ENCODE measurements at places on chromosomes 4 and X.

DNA sequence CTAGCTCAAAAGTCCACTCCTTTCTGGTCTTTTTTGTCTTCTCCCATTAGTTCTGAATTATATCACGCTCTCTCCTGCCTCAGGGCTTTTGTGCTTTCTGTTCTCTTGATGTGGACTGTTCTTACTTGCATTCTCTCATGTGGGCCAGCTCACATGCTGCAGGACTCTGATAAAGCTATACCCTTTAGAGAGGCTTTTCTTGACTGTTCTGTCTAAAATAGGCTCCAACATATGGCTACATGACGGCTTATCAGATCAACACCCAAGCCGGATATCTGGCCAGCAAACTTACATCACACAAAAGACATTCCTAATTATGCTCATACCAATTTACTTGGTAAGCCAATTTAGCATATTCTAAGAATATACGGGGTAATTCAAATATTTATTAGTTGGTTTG is 1494.5 kb downstream of the TECRL start:
- DNase-seq, result no peak

DNA sequence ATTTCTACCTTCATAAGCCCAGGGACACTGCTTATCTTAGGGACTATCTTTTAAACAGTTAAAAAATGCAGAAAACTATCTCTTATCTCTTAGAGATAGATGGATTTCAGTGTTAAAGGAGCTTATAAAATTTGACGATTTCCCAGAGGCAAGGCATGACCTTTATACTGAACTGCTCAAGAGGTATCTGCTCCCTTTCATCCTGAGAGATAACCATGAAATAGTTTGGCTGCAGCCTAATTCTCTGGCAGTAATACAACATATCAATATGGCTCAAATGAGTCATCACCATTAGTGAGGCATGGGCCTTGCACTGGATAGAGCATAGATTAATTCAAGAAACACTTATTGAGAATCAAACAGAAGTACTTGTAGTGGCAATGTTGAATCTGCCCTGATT is 348.2 kb upstream of the GRIA3 start:
- no peak for DNase-seq

DNA sequence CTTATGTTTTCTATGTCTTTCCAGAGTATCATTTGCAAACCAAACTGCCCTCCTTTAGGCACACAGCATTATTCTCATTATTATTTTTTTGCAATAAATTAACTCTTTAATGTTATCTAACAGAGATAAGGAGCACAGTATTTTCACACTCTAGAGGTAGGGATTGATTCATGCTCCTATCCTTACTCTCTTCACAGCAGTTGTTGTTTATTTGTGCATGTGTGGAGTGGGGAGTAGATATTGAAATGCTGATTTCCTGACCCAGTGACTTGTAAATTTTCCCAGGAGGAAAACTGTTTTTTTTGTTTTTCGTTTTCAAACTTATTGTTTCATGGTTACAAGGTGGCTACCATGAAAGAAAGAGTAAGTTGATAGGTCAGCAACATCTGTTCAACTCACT is 140.0 kb downstream of the NPFFR2 start:
- no peak for DNase-seq

- DNase-seq, result no peak
Observed at GRCh38 chr4:24470666-24471485, 113.5 kb downstream of the DHX15 start.

DNA sequence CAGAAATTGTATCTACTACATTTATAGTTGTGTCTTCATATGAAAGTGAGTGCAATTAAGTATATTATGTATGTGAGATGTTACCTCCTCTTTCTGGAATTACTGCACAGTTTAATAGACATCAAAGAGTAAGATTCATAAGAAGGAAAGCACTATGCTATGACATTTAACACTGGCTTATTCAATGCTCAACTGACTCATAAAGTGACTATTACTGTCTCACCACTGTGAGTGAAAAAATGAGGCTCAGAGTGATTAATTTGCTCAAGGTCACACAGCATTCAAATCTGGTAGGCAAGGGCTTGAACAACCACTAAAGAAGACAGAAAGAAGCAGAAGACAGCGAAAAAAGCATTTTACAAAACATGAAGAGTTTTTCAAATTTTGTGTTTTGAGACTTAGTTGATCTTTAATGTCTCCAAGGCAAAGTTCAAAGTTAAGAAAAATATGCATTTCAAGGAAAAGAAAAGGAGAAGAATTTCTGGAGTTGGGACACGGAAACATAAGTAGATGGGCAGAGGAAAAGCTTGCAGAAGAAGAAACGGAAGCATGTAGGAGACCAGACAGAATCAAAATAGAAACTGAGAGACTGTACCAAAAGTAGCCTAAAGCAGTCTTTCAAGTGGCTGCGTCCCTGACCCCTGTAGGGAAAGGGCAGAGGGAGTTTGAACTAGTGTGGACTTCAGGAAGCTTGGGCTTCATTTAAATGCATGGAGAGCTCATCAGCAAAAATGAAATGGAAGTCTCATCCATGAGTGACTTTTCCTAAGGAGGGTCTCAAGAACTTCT is 66.3 kb downstream of the KCNIP4 start:
- DNase-seq, result no peak

GRCh38 chr4:168095776-168096406 is 3.6 kb downstream of the ANXA10 start:
- no peak for DNase-seq

DNA sequence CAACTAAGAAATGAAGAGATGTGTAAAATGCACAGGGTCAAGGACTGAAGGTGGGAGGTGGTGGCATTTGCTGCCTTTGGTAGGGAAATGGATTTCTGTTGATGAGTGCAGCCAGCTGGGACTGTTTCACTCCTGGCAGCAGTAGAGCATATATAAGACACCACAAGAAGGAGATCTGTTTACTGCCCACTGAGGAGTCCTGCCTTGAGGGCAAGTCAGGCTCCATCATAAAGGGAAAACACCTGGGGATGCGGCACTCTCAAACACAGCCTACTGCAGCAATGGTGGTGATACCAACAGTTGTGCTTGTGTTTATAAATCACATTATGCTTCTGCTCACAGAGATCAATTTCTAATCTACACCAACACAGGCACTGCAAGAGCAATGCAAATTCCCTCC is 222.1 kb downstream of the TACR3 start:
- DNase-seq, result no peak

DNA sequence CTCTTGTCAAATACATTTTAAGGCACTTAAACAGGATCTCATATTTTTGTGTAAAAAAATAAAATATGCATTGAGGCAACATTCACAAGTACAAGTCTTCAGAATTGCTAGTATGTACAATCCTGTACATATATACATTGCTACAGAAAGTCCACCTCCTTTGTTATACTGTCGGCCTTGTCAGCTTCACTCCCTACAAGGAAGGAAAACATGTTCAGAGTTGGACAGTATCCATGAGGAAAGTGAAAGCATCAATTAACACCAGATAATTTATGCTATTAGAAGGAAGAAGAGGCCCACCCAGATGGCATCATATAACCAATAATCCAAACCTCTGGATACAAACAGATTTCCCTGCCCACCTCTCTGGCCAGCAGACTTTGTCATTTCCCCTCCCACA is 42.0 kb downstream of the REELD1 start:
- no peak for DNase-seq

GRCh38 chrX:137071596-137071995 is 37.8 kb upstream of the GPR101 start:
- no peak for DNase-seq

DNA sequence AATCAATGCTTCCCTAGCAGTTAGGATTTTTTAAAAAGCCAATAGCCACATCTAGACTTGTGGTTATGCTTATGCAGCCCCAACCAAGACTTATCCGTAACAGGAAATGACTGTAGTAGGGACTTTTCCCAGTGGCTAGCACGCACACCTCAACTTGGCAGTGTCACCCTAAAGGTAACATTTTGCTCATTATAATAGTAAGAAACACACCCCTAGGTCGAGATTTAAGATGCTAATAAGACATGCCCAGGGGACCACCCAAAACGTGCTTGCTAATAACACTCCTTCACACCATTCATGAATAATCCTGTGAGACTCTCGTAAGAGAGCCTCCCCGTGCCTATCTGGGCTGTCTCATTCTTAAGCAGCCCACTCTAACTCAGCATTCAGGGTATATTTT is 195.3 kb downstream of the CHIC1 start:
- no peak for DNase-seq

- no peak for DNase-seq
Observed at GRCh38 chr4:122798101-122798500, 28.5 kb upstream of the FGF2 start.

- peak; percentile 77 for DNase-seq
Observed at GRCh38 chrX:56763556-56764152, 34.6 kb downstream of the NBDY start.

- DNase-seq, result no peak
Observed at GRCh38 chrX:123481913-123482851, 250.7 kb downstream of the THOC2 start.

GRCh38 chr4:70844180-70844579 is 4.5 kb upstream of the GRSF1 start:
- DNase-seq, result no peak

DNA sequence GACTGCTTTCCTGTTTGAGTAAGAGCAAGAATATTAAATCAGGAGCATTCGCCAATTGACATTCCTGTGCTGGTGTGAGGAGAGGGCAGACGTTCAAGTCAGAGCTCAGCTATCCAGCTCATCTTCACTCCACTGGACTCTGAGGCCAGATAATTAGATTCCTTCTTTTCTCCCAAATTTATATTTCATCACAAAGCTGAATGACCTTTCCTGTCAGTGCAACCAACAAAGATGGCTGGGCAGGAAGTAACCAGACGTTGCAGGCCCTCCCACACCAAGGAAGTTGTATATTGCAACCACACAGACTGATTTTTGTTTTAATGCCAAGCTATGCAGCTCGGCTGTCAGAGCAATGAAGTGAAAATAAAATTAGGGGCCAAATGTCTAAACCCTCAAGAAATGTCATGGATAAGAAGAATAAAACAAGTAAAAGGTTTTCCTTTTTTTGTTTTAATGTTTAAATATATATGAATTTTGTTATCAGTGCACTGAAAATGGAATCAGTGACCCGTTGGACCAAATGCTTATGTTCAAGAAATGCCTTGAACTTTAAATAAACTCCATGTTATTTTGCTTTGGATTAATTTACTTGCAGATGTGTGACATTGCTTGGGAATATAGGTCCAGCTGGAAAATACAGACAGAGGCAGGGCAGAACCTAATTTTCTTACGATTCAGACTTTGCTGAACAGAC is 578.9 kb upstream of the FAT1 start:
- DNase-seq, result no peak

DNA sequence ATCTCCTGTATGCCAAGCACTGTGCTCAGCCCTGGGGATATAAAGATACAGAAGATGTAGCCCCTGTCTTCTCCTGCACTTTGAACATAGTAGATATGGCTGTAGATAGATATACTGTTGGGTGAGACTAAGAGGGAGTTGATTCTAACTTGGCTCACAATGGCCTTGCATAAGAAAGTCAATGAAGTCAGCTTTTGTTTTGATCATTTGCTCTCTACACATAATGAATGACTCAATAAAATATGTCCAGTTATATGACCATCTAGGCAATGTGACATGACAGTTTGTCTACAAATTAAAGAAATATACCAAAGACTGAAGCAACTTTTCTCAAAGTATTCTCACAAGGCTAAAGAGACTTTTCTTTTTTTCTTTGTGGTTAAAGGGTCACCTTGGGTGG is 147.6 kb upstream of the DIPK2B start:
- DNase-seq, result no peak

- no peak for DNase-seq
Observed at GRCh38 chrX:133639726-133640125, 224.4 kb upstream of the GPC4 start.

DNA sequence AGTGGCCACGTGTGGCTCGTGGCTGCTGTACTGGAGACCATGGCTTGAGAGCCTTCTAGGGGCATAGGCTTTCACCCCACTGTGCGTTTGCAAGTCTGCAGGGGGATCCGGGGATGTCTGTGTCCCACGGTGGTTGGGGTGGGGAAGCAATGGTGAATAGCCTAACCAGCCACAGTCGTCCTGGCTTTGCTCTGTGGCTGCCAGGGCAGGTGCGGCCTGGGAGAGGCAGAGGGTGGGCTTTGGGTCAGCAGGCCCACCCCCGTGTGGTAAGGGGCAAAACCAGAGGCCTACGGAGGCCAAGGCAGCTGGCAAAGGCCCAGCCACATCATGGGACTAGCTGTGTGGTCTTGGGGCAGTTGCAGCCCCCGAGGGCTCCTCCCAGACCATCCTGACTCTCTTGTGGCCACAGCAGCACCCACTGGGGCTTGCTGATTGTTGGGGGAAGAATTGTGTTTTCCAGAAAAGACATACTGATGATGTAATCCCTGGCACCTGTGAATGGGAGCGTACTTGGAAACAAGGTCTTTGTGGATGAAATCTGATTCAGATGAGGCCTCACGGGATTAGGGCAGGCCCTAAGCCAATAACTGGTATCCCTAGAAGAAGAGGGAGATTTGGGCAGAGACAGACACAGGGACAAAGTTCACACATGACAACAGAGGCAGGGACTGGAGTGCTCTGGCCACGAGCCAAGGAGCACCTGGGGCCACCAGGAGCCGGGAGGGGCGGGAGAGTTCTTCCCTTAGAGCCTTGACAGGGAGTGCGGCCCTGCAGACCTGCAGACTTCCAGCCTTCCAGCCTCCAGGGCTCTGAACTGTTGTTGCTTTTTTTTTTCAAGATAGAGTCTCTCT is 2.9 kb downstream of the CPZ start:
- DNase-seq, result no peak

- DNase-seq, result no peak
Observed at GRCh38 chr4:126738926-126739325, 893.8 kb upstream of the INTU start.

- no peak for DNase-seq
Observed at GRCh38 chr4:41177016-41177415, 37.3 kb downstream of the APBB2 start.

GRCh38 chrX:44828008-44828605 is 15.7 kb upstream of the DUSP21 start:
- no peak for DNase-seq

- DNase-seq, result no peak
Observed at GRCh38 chrX:132957211-132958090, 978 bp downstream of the HS6ST2 start.

- no peak for DNase-seq
Observed at GRCh38 chr4:56048702-56049431, 100.1 kb downstream of the CEP135 start.

DNA sequence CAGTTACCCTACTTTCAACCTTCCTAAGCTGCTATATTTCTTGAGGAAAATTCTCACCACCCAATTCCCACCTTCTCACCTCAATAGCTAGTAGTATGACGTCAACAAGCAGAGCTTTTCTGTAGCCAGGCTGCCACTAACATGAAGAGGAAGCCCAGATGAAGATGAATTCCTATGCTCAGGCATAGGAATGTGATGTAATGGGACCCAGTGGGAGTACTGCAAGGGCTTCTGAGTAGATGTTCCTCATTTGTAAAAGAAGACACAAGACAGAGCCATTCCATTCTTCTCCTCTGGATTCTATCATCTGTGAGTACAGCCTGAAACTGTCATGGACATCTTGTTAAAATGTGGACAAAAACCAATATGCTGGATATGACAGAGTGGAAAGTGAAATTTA is 81.6 kb upstream of the KLF3 start:
- DNase-seq, result no peak

DNA sequence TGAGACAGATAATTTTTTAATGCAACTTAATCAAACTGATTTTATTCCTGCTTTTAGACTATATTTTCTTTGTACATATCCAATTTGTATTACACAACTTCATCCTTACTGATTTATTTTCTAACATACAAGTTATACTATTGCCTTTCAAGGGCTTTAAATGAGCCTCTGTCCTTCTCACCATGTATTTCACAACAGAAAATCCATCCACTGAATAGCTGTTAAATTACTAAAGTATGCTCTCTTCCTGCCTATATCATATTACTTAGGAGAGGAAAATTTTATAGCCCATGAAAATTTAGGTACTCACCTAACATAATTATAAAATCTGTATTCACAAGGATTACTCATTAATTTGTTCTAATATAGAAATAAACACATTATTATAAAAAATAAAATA is 528.6 kb downstream of the ANKRD50 start:
- DNase-seq, result no peak

Data from effector CD4-positive, alpha-beta T cell (primary cell).